ENCODE measurements at places on chromosomes 3 and 15.

DNA sequence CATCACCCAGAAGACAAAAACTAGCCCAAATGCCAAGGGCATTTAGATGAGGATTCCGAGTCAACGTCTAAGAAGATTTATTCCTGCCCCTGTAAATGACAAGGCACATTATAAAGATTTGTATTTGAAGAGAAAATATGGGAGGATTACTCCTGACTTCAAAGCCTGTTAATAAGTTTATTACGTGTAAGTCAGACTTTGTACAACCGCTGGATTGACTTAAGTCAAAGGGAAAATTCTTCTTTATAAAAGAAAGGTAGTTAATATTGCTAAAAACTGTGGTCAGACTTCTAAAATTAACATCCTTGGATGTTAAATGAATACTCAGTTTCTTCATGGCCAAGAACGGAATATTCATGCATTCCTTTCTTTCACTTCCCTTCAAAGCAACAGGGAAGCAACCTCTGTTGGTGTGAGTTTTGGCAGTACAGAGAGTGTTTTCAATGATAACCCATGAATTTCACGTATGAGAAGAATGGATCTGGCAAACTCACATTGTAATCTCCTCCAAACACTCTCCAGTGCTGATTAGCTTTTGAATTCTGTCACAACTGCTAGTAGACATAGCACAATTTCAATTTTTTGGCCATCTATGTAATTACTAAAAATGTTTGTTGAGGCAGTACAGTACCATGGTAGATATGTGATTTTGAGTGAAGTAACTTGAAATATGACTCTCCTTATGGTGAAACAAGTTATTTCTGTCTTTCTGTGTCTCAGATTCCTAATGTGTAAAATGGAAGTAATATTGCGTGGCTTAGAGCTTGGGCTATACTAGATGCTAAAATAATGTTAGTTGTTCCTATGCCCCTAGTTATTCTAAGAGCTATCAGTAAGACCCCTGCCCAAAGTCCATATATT, 62.0 kb downstream of the PLD1 start:
- no peak overlapping the region for H3K4me3 ChIP-seq
- H3K27ac ChIP-seq = no peak overlapping the region
- H3K4me1 ChIP-seq = peaks cover 5% of the 10 kb centered on the region
- H3K36me3 ChIP-seq = peaks cover 4% of the 10 kb centered on the region

DNA sequence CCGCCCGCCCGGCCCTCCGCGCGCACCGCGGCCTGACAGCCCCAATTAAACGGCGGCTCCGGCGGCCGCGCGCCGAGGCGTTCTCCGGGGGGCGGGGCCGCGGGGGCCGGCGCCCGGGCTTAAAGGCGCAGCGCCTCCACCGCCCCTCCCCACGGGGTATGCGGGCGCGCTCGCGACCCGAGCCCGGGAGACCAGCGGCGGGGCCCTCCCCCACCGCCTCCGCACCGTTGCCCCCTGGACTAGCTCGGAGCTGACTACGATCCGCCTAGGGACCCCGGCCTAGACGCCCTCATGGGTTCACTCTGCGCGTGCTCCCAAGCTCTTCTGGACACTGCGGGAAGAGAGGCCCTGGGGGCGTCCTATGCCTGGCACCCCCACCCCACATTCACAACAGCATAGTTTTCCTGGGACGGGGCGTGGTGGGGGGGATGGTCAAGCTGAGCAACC, at the start of gene DUSP7:
TSS of gene DUSP7 (minus strand) at position 51 of the 447 bp plus-strand sequence. CDS start 205 bp downstream, outside the sequence.
- DNase-seq = peak; percentile 58
- no peak within 1 kb of the TSS for H3K27ac ChIP-seq
- H3K36me3 ChIP-seq = peaks cover 6% of the 10 kb centered on the region
- no peaks in the 10 kb centered on the region for H3K27me3 ChIP-seq
- peak within 1 kb of the TSS; percentile 77 for H3K4me3 ChIP-seq

- H3K4me3 ChIP-seq = no peak overlapping the region
- no peaks in the 10 kb centered on the region for H3K27me3 ChIP-seq
- DNase-seq = no peak
- no peak overlapping the region for H3K27ac ChIP-seq
- peaks cover 18% of the 10 kb centered on the region for H3K36me3 ChIP-seq
Measured at GRCh38 chr3:71037775-71038174, 545.8 kb downstream of the FOXP1 start.

- DNase-seq = no peak
- H3K4me3 ChIP-seq = no peak overlapping the region
- H3K36me3 ChIP-seq = no peaks in the 10 kb centered on the region
Measured at GRCh38 chr3:170790647-170791046, 79.3 kb downstream of the RPL22L1 start.
